GM12891 (cell line): ENCODE measurements at places on chromosomes 11 and 22.
A peak's percentile ranks its signal among the peaks of the same experiment; 100 is the strongest.

DNA sequence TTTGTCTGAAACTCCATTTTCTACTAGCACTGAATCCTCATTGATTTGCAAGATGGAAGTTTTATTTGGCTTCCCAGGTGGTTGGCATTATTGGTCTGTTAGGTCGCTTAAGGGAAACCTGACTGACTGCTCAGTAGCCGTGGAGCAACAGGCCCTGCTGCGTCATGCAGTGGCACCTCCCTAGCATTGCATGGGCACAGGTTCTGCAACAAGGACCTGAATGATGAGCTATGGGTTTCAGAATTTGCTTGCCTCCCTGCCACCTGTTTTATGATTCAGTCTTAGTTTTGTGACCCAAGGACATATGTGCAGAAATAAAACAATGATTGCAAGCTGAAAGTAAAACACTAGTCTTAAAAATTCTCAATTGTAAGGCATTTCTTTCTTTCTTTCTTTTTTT is 128.5 kb downstream of the SLC1A2 start:
- no peak for DNase-seq

- no peak for DNase-seq
These were observed 7.5 kb upstream of the MYH9 start for GRCh38 chr22:36395055-36395849.

DNA sequence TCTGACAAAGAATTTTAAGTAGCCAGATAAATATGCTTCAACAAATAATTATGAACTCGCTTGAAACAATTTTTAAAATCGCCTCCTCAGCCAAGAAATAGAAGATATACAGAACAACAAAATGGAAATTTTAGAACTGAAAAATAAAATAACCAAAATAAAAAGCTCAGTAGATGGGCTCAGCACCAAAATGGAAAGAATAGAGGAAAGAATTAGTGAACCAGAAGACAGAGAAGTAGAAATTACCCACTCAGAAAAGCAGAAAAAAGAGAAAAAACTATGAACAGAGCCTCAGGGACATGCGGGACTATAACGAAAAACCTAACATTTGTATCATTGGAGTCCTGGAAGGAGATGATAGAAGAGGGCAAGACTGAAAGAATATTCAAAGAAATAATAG is 7.4 kb downstream of the COMMD9 start:
- no peak for DNase-seq

GRCh38 chr11:129703846-129704245 is 111.8 kb upstream of the TMEM45B start:
- no peak for DNase-seq

GRCh38 chr11:2929531-2929949 is 320 bp upstream of the PHLDA2 start:
- DNase-seq: no peak

GRCh38 chr11:75955443-75955842 is 140.4 kb downstream of the UVRAG start:
- no peak for DNase-seq

DNA sequence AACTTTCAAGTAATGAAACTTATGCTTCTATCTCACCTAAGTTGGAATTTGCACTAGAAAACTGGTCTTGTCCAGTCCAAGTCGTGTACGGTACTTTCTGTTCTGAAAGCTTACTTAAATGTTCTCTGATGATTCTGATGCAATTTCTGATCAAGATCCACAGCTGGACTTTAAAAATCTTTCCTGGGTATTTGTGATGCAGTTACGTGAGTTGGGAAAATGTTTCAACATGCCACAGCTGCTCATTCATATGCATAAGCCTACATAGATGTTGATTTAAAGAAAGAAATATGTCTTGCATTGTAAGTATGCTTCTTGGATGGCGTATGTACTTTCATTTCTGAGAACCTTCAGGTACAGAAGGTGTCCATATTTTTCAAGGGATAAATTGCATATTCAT is 493.7 kb upstream of the CCDC90B start:
- no peak for DNase-seq

GRCh38 chr11:64013141-64013896 is 22.4 kb upstream of the FLRT1 start:
- DNase-seq: no peak

DNA sequence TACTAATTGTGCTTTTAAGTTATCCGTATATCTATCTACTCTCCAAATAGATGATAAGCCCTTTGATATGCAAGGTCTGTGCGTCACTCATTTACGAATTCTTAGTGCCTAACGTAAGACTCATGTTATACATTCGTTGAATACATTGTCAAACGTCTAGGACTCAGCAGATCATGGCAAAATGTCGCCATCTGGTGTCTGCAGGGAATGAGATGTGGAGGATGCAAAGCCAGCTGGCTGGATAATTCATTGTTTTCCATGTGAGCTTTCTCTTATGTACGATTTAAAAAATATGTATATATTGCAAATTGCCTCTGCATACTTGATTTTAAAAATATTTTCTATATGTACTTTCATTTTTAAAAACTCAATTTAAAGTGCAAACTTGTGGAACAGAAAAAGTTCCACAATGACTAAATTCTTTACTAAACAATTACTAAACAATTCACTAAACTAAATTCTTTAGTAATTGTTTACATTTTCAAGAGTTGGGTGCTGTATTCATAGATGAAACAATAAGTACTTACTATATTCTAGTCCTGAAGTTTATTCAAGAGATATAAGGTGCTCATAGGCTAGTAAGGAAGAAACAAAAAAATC is 33.8 kb downstream of the ZNF202 start:
- DNase-seq: peak; percentile 26

DNA sequence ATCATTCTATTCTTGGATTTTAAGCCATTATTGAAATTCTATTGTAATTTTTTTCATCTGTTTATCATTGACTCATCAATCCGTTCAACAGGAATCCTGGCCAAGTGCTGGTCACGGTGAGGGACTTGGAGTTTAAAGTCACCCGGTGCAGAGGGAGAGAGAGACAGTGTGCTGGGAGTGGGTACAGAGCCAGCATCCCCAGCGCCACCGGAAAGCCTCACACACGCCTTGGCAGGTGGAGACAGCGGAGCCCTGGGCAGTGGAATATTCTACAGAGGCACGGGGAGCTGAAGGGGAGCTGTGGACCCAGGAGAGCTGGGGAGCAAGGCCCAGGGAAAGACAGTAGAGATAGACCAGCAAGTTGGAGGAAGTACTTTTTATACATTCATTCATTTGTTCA is 787.6 kb downstream of the BRD1 start:
- no peak for DNase-seq

DNA sequence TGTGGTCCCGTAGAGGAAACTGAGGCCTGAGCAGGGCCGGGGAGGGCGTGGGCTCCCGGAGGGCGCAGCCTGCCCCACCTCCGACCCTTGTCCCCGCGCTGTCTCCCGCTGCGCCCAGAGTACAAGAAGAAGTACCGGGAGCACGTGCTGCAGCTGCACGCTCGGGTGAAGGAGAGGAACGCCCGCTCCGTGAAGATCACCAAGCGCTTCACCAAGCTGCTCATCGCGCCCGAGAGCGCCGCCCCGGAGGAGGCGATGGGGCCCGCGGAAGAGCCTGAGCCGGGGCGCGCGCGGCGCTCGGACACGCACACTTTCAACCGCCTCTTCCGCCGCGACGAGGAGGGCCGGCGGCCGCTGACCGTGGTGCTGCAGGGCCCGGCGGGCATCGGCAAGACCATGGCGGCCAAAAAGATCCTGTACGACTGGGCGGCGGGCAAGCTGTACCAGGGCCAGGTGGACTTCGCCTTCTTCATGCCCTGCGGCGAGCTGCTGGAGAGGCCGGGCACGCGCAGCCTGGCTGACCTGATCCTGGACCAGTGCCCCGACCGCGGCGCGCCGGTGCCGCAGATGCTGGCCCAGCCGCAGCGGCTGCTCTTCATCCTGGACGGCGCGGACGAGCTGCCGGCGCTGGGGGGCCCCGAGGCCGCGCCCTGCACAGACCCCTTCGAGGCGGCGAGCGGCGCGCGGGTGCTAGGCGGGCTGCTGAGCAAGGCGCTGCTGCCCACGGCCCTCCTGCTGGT is 1.9 kb downstream of the NLRP6 start:
- peak; percentile 61 for DNase-seq

DNA sequence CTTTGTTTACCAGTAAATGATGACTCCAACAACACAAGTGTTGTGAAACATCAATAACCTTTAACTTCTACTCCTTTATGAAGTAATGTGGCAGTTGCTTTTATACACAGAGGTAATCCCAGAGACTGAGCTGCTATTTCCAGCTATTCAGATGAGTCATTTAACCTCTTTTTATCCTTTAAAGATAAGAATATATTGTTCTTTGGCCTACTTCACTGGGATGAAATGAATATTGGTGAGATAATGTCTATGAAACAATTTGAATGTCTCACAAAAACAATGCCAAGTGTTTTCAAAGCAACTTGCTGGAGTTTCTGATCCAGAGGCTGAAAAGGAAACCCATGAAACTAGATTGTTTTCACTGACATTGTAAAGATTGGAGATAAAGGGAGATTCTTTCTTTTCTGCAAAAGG is 564.4 kb upstream of the LUZP2 start:
- no peak for DNase-seq

- DNase-seq: no peak
These were observed 27.2 kb upstream of the PDGFD start for GRCh38 chr11:104191124-104191523.

DNA sequence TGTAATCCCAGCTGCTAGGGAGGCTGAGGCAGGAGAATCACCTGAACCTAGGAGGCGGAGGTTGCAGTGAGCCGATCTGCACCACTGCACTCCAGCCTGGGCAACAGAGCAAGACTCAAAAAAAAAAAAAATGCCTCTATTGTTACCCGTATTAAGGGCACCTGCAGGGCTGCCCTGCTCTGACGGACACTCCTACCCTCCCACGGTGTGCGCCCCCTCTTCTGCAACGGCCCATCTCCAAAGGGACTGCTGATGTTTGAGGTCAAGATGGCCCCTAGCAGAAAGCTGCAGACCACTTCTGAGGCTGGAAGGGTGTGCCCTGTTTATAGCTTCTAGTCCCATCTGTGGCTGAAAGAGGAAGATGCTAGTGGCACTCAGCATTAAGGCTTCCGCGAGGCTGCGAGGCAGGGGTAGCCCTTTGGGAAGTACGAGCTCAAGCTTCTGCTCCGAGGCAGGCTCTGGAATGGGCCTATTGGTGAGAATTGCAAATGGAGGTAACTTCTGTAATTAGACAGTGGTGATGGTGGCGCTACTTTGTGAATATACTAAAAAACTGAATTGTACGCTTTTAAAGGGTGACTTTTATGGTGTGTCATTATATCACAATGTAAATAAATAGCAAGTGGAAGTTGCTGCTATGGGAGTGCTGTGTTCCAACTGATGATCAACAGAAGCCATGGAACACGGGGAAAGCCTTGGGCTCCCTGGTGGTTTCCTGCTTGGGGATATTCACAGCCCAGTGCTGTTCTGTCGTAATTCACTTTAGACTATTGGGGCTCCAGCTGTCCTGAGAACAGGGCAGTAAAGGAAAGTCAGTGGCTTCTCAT is 24.3 kb downstream of the ARFGAP2 start:
- DNase-seq: no peak

GRCh38 chr22:37630839-37631435 is 8.5 kb upstream of the SH3BP1 start:
- no peak for DNase-seq

GRCh38 chr11:111393096-111393495 is 14.0 kb upstream of the POU2AF1 start:
- no peak for DNase-seq

GRCh38 chr22:34055525-34056200 is 135.4 kb upstream of the LARGE1 start:
- no peak for DNase-seq

- no peak for DNase-seq
These were observed 51.5 kb upstream of the ZBED5 start for GRCh38 chr11:10909141-10909883.

DNA sequence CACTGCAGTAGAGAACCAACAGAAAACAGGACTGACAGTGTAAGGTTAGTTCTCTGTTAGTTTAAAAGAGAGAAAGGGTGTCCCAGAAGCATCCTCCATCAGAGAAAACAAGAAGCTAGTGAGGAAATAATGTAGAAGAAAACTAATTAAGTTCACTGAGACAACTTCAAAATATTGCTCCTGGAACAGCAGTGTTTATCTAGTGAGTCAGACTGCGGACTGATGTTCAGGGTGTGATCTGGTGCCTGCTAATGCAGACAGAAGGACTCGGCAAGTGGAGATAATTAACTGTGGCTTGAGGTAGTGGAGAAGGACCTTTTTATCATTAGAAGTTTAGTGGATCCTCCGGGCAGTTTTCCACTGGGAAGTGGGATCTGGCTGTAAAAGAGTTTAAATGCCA is 55.4 kb downstream of the CDON start:
- no peak for DNase-seq

DNA sequence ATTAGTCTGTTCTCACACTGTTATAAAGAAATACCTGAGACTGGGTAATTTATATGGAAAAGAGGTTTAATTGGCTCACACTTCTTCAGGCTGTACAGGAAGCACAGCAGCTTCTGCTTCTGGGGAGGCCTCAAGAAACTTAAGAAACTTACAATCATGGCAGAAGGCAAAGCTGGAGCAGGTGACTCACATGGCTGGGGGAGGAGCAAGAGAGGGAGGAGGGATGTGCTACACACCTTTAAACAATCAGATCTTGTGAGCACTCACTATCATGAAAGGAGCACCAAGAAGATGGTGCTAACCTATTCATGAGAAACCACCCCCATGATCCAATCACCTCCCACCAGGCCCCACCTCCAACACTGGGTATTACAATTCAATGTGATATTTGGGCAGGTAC is 381.6 kb downstream of the ETS1 start:
- no peak for DNase-seq

- no peak for DNase-seq
These were observed 711 bp upstream of the PACSIN2 start for GRCh38 chr22:43015677-43016042.

DNA sequence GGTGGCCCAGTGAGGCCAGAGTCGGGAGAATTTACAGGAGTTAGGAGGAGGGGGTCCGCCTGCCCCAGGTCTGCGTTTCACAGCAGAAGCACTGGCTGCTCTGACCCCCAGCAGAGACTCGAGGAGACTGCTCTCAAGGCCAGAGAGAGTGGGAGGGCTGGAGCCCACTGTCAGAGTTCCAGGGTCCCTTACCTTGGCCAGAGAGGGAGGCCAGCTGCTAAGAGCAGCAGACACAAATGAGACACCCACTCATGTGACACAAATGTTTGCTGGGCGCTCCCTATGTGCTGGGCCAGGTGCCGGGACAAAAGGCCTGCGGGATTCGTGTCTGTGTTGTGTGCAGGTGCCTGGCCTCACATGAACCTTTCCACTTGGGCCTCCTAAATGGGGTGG is 2.8 kb upstream of the TNFRSF13C start:
- DNase-seq: no peak

DNA sequence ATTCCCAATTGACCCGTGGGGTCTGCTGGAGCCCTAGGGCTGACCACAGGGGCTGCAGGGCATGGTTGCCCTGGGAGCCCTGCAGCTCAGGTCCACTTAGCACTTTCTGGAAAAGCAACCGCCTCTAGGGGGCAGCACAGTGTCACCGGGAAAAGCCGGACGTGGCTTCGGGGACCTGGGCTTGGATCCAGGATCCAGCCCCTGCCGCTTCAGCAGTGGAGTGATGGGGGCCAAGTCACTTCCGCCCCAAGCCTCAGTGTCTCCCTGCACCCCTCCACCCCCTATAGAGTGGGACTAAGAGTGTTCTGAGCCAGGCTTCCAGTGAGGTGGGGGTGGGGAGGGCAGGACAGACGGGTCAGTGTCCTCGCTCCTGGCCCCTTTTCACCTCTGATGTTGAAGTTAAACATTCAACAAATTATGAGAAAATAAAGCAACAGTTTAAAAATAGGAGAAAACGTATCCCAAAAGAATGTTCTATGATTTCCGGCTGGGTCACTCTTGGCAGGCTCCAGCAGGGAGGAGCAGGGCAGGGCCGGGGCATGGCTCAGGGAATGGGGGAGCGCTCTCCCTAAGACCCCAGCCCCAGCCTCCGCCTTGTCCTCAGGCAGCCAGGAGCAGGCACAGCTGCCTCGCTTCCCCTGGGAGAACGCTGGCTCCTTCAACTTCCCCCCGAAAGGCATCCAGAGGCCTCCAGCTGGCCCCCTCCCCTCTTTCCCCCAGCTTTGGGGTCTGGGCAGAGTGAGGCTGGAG is 96.5 kb upstream of the FGF3 start:
- DNase-seq: peak; percentile 51
